AG09319 (cell line): ENCODE measurements at places on chromosomes 3 and 15.

GRCh38 chr3:37544105-37544504, 317.6 kb upstream of the CTDSPL start:
- no peak for DNase-seq

DNA sequence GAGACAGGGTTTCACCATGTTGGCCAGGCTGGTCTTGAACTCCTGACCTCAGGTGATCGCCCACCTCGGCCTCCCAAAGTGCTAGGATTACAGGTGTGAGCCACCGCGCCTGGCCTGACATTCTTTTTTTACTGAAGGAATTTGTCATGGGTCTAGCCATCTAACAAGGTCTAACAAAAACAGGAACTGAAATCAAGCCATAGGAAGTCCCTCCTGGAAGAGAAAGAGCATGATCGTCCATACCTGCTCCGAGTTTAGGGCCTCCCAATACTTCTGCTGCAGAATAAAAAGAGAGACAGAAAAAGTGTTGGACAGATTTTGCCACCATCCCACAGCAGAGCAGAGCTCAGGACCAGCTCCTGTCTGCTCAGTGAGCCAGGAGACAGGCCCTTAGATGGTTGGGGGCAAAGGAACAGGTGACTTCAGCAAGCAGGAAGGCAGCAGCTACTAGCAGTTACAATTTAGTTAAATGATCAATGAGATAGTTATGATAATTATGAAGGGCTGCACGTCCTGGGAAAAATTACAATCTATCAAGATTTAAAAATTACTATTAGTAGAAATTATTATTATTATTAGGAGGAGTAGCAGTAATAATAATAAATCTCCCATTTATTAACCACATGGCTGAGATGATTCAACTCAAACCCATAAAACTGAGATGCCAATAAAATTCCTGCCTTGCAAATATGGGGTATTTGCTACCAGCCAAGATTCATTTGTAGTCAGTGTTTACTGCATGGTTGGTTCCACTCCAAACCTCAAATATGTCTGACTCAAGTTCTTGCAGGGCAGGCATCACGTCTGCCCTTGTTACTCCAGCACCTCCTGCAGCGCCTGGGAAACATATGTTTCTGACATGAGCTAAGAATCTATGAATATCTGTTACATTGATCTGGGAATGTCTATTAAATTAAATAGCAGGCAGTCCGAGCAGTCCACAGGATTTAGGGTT, 40.1 kb downstream of the TMEM44 start:
- peak; percentile 97 for DNase-seq

DNA sequence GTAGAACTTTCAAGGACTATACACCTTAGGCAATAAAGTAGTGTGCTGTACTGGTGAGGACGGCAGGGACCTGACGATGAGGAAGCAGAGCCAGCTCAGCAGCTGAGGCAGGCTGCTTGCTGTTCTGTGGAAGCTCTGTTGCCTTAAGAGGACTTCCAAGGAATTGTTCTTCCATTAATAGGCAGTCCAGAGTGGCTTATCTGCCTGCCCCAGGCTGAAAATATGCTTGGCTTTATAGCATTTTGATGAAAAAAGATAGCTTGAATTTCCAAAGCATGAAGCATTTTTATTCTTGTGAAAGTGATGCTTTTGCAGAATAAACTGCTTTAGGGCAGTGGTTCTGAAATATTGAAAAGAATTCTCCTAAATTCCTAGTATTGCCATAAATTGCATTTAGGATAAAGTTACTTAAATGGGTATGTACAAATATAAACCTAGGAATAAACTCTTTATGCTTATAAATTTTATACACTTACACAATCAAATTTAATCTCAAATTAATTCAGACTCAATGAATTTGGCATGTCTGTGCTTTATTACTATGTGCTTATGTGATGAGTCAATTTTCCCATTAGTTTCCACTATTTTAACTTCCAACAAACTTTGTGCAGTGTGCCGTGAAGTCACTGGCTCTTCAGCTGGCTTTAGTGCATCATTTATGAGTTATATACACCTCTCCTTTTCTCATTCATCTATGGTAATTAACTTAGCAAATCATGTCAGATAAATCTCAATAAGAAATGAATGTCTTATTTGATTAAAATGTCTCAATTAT, 231.0 kb upstream of the RASGRP1 start:
- no peak for DNase-seq

DNA sequence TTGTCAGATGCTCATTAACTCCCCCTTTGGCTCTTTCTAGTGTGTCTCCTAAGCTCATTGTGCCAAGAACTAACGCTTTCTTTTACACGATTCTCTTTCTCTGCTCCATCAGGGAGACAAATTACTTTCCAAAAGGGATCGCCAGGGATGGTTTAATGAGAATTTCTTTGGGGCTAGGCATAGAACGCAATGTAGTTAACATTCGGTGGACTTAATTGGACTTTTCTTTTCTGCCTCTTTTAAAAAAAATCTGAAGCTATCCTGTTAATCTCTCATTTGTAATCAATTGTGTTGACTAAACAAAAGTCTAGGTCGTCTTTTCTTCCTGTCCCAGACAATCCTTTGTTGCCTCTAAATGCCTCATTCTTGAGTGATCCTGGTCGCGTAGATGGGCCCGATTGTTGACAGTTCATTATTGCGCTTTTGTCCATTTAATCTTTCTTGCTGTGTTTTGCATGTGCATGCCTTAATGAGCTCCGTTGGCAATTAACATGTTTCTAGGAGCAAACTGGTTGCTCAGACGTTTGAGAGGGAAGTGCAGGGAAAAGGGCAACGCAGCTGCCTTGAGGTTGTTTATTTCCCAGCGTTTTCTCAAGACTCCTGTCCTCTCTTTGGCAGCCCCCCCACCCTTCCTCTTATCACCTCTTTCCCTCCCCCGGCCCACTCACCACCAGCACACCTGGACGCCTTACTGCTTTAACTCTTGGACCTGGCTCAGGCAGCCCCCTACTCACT, 7.8 kb downstream of the FEZF2 start:
- DNase-seq = no peak

DNA sequence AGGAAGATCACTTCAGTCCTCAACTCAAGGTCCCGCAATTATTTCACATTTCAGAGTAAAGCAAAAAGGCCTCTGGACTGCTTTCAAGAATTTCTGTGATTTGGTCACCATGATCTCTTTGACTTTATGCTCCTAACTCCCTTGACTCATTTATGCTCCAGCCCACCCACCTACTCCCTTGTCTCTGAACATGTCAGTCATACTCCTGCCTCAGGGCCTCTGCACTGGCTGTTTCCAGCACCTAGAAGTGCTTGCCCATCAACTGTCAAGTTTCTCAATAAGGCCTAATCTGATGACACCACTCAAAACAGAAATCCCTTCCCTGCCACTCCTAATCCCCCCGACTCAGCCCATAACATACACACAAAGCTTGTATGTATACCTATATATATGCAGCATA, 36.1 kb upstream of the CSPG5 start:
- no peak for DNase-seq

DNA sequence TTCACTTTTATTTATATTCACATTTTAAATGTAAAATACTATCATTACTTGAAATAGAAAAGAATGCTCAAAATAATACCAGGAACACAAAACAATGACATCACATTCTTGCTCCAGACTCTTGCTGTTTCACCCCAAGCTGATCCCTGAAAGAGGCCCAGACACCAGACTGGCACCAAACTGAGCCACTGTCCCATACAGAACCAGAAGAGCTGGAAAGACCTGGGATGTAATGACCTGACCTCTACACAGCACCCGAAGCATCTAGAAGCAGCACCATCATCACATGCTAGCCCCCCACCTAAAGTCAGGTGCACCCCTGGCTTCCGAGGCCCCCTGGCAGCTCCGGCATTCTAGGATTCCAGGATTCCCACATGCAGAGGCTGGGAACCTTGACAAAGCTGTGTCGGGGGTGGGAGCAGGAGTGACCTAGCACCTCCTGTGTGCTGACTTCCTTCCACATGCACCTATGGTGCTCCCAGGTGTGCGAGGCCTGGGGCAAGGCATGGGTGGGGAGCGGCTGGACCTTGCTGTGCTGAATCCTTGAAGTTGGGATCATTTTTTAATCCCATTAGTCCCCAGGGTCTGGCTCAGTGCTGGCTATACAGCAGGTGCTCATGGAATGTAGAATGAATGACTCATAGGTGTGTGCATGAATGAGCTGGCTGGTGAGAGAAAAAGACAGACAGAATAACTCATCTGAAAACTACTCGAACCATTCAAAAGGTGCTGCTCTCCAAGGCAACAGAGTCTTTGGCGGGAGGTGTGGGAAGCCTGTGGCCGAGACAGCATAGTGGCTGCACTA, 144.7 kb upstream of the IQSEC1 start:
- no peak for DNase-seq

GRCh38 chr3:169458752-169459151, 204.8 kb downstream of the MECOM start:
- no peak for DNase-seq

DNA sequence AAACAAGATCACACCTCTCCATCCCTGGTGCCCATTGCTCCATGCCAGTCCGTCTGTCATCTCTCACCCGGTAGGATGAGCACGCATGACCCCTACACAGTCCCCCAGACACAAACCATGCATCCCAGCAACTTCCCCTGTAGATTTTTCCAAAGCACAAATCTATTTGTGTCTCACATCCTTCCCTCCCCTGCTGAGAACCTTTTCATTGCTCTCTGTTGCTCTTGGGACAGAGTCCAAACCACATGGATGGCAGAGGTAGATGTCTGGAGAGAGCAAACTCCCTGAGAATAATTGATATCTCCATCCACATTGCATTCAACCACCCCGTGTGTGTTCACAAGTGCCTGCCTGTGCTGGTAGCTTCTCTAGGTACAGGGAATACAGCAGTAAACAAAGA, 29.9 kb upstream of the LRTM1 start:
- DNase-seq = no peak

GRCh38 chr3:13021141-13022114, 51.8 kb downstream of the IQSEC1 start:
- DNase-seq = no peak

- DNase-seq = no peak
Measured at GRCh38 chr15:58604455-58604923, 145.0 kb downstream of the ADAM10 start.

DNA sequence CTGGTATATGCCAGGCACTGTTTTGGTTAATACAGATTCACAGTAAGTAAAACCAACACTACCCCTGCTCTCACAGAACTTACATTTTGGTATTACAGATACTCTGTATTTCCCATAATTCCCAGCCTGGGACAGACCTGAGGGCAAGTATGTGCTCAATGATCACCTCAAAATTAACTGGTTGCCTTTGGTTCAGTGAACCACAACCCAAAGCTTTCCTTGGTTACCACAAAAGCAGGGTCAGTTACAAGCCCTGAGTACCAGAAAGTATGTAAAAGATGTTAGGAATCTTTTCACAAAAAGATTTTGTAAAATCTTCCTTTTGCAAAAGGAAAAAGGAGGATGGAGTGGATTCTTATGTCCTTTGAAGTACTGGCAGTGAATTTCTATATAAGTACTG, 72.2 kb upstream of the GUCA1C start:
- no peak for DNase-seq

DNA sequence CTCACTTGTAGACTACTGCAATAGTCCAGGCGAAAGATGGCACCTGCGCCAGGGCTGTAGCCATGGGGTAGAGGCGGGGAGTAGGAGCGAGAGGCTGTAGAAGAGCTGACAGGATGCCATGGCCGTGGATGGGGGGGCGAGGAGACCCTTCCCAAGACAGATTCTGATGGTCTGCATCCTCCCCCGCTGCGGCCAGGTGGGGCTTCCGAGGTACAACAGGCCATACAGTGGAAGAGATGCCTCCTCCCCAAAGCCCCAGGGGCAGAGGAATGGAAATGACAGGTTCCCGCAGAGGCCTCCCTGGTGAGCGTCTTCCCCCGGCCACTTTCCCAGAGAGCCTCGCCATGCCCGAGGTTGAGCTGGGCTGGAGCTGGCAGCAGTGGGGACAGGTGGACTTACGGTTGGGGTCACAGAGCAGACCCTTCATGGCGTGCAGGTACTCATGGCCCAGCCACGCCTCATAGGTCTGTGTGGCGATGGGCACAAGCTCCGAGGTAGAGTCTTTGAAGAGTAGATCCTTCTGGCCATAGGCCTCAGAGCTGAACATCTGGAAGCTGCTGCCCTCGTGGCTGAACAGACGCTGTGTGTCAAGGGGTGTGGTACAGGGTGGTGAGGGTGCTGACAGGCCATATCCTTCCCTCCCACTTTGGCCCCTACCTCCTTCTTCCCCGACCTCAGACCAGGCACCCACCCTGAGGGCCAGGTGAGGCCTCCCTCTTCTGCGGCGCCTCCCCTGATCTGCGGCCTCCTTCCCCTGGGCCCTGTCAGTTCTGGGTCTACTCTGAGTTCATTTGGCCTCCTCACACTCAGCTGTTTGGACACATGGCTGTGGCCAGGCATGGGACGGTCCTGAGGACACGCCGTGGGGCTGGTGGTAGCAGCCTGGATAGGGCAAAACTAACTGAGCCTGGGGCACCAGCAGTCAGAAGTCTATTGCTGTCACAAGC, 13.6 kb downstream of the MELTF start:
- DNase-seq = no peak

GRCh38 chr3:10319804-10320203, 1.1 kb downstream of the SEC13 start:
- DNase-seq = no peak
